ENCODE measurements at places on chromosomes 3 and 15.

DNA sequence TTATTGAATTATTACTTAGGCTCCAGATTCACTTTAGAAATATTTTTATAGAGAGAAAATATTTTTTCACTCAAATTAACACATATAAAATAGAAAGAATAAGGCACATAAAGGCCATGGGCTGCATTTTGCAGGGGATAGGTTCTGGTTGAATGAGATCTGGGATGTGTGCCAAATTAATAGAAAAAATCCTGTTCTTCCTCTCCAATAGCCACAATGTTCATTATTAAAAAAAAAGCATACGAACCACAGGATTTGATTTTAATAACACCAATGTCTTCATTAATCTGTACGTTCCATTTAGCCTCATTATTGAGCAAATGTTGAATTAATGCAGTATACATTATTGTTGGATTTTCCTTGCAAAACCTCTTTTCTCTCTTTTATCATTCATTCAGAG, 622.8 kb upstream of the AGTR1 start:
- no peak for DNase-seq

DNA sequence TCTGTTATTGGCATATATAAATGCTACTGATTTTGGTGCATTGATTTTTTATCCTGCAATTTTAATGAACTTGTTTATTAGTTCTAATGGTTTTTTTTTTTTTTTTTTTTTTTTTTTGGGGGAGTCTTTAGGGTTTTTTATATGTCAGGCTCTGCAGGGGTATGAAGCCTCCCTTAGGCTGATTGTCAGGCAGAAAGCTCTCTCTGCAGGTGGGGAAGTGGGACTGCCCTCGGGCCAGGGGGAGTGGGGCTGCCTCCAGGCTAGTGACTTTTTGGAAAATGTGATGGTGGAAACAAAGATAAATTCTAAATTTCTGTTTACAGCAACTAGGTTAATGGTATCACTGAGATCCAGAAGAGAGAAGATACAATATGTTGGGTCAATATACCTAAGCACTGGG, 14.4 kb upstream of the NAALADL2 start:
- no peak for DNase-seq

- DNase-seq, result no peak
These were observed 185.7 kb upstream of the TBL1XR1 start for GRCh38 chr3:177382944-177383343.

DNA sequence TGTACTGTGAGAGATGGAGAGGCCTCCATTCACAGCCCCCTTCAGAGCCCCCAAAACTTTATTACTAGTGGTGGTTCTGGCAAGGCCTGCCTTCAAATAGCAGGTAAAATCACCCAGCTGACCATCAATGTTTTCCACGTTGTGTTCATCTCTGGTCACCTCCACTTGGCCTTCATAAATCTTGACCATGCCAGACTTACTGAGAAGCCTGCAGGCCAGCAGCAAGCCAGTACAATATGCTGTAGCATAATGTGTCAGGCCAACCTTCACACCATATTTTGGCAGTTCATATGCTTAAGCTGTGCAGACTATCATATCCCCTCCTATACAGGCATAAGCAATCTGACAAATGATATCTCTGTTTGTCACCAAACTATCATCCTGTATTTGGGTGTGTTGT, 62.1 kb downstream of the ZNF621 start:
- DNase-seq, result no peak

GRCh38 chr3:124885466-124886167, 1.5 kb downstream of the ITGB5 start:
- DNase-seq, result no peak

DNA sequence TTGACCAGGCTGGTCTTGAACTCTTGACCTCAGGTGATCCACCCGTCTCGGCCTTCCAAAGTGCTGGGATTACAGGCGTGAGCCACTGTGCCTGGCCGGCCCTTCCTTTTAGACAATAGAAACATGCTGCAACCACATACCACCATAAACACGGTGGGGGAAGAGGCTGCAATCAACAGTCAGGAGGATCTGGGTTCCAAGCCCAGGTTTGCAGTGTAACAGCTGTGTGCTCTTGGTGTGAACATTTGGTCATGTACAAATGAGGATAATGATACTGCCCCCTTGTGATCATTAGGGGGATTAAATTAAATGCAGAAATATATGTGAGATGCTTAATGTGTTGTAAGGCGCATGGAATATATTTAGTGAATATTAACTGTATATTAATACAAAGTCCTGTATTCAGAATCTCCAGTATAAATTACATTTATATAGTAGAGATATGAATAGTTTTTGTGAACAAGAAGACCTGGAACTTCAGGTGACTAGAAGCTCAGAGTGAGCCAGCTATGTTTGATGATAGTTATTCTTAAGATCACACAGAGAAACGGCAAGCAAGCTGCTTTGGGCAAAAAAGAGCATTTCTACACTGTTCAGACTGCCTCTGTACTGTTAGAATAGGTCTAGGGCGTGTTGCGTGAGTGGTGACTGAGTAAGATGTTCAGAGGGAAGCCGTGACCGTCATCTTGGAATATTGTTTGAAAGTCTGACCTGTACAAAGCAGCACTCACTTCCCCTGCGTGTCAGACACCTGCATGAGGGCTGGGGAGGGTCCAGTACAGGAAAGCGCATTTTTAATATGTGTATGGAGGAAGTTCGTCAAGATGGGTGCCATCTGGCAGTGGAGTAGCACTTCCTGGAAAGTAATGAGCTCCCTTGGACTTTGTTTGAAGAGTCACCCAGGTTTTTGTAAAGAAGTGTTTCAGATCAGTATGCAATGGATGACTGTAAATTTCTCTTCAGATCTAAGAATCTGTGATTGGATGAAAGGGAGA, 125.8 kb downstream of the PGPEP1L start:
- DNase-seq, result no peak

- no peak for DNase-seq
These were observed 112.6 kb upstream of the KBTBD8 start for GRCh38 chr3:66885326-66886000.

DNA sequence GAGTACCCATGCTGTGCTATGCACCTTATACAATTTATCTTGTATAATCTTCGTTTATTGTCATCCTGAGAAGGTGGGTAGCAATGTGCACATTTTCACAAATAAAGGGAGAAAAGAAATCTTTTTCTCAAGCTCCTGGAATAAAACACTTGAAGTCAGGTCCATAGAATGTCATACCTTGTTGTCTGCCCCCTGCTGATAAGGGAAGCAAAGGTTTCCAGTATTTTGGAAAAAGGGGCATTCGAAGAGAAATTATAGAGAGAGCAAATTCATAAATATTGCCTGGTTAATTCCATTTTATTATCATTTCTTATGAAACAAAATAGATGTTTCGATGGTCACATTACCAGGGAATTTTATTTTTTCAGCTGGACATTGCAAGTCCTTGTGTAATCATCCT, 277.8 kb downstream of the RAP2B start:
- no peak for DNase-seq

- DNase-seq, result peak; percentile 2
These were observed 144.3 kb downstream of the EEFSEC start for GRCh38 chr3:128297401-128298138.

DNA sequence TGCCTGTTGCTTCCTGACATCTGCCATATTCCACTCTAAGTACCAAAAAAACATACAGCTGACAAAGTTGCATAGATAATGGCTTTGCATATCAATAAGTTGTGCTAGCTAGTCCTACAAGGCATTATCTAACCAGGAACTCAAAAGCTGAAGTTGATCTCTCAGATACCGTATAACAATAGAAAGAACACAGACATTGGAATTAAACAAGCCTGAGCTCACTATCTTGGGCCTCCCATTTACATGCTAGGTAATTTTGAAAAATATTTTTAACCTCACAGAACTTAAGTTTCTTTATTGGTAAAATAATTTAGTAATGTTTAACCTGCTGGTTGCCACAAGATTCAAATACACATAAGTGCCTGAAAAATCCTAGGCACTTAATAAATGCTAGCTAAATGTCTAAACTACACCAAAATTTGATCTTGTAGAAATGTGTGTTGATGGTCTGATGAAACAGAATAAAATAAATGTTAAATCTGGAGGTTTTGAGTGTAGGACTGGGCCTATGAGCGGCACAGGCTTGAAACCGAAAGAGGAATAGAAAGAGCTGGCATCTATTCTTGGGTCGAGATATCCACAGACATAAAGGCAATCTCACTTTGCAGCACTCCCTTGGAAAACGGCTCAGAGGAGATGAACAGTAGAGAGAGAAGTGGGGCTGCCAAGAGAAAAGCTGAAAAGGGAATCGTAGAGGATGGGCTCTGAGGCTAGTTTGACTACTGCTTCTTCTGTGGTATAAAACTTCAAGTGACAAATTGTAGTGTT, 29.9 kb upstream of the TTC14 start:
- no peak for DNase-seq

- DNase-seq, result no peak
These were observed 49.5 kb downstream of the TLE3 start for GRCh38 chr15:70048198-70048565.

DNA sequence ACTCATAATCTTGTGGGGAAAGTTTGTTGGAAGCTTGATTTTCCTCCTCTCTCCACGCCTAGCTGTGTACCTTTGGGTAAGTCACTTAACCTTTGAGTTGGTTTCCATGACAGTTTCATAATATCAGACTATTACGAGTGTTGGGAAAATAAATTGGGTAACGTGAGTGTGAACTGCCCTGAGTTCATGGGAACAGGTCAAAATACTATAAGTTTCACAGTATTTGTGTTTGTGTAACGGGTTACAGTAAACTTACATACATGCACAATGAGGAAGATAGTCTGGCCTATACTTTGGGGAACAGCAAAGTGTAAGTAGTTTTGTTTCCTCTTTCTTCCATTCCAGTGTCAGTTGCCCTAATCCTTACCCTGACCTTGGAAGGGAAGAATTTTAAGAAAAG, 509.9 kb downstream of the MECOM start:
- no peak for DNase-seq

DNA sequence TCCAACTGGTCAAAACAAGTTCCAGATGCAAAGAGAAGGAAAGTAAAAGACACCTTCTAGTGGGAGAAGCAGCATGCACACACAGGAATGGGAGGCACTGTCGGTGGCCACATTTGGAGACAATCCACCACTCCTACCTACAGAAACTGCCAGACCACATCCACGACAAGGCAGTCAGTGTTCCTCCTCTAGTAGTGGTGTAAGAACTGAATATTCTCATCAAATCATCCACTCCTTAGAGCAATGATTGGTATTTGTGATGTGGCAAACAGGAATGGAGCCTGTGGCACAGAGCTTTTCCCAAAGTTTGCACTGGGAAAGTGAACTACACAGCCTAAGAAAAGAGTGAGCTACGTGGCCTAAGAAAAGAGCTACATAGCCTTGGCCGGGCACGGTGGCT, 5.1 kb upstream of the SPINT1 start:
- DNase-seq, result no peak

GRCh38 chr3:28906561-28907310, 374.1 kb upstream of the RBMS3 start:
- DNase-seq, result no peak

DNA sequence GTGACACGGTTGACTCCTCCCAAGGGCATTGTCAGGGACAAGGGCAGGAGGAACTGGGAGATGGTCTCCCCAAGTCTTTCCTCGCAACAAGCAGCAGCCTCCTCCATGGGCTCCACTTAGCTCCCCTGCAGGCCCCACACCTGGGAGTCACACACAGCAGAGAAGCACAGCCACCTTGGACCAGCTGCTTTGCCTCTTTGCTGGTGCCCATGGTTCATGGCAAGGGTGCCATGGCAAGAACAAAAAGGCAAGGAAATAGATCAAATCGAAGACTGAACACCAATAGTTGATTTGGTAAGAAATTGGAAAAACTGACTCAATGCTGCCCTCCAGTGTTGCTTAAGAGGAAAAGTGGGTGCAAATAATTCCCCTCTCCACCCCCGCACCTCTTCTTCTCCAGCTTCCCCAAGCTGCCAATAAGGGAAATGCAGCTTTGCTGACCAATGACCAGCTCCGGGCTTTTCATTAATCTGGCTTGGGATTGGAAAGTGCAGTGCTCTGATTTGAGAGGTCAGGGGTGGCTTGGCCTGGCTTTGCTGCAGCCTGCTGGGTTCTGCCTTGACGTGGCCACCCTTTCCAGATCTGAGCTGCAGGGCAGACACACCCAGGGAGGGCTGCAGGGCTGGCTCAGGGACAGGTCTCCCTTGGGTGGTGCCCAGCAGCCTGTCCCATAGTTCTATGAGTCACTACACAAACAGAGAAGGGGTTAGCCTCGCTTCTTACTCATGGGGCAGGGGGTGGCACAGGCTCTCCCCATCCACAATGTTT, 162.0 kb downstream of the KLF13 start:
- peak; percentile 28 for DNase-seq

GRCh38 chr15:51387699-51388041, 46.2 kb downstream of the GLDN start:
- DNase-seq, result no peak

DNA sequence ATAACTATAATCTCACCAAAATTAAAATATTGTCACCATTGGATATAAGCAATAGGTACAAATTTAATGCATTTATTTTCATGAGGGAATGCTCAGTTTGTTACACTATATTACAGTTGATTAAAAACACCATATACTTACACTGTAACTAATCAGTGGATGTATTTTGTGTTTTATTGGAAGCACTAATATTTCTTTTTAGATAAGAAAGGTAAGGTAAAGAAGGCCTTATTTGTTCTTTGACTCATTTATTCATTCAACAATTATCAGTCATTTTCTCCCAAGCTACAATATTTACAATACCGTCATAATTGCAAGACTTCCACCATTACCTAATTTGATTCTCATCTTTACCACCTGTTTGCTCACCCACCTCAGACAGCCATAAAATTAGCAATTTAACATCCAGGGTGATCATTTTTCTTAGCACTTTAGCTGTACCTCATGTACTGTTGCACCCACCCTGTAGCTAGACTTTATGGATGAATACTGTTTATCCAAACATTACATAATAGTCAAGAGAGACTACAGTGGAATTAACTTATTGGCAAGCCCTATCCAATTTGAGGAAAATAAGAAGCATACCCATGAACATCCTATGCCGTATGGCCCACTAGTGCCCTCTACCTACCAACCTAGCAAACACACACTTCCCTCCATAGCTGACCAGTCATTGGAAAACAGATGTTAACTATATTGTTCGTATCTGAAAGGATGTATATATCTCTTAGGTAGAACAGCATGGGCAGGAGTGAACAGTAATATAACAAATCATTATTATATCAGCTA, 229.6 kb downstream of the BBX start:
- DNase-seq, result no peak

DNA sequence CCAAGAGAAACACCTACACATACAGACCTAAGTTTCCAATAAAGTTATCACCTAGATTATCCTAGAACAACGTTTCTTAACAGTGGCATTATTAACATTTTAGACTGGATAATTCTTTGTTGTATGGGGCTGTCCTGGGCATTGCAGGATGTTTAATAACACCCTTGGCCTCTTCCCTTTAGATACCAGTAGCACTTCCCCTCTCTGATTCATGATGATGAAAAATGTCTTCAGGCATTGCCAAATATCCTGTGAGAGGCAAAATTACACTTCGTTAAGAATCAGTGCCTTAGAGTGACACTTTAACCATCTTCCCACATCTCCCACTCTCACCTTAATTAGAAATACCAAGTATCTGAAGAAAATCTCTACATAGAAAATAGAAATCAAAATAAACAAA, 352.6 kb downstream of the CGGBP1 start:
- DNase-seq, result no peak

- DNase-seq, result no peak
These were observed 22.5 kb downstream of the DMXL2 start for GRCh38 chr15:51600114-51600513.

All from activated CD4-positive, alpha-beta T cell treated with anti-CD3 and anti-CD28 coated beads, Interleukin-2, amount 50 U/mL, for 48 hours (primary cell).